ENCODE measurements at places on chromosomes 2 and 18. TPM values are rescaled to one million over a fixed set of nuclear protein-coding genes. Genes with fewer than 3 reads are reported as not detected.
A peak's percentile ranks its signal among the peaks of the same experiment; 100 is the strongest.

GRCh38 chr18:34483198-34483597, 226.9 kb upstream of the DTNA start:
- DNase-seq, result no peak

DNA sequence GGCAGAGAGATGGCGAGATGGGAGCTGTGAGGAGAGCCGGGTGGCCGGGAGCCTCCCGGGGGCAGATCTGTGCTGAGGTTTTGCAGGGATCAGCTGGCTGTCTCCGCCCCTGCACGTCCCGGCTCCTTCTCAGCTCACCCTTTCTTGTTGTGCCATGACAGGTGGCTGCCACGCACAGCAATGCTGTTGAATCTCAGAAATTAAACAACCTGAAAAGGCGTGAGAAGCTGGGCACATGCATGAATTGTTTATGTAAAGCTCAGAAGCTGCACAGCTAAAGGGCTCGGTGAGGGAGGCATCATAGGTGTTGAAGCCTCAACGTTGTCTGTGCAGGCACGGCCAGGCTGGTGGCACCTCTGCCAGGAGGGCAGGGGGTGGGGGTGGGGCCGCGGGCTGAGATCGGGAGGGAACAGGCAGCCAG, 858 bp upstream of the RTP5 start:
- DNase-seq, result no peak

GRCh38 chr2:98819231-98819766, 88.4 kb upstream of the MGAT4A start:
- no peak for DNase-seq

DNA sequence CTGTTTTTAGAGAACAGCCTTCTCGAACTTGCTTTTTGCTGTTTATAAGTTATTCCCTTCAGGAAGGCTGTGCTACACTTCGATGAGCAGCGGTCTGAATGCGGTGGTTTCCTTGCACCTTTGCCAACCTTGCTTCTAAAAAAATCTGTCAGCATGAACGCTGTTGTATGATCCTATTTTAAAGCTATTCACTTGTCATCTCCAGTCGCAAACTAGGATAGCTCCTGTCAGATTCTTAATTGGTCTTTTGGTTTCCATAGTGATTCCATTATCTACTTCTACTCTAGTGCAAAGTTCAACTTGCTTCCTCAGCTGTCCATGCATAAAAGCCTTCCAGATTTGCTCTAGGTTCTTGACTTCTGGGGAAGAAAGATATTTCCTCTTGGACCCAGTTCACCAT, 76.3 kb upstream of the GALNT3 start:
- no peak for DNase-seq

GRCh38 chr2:231922311-231923009, 3.7 kb downstream of the NPPC start:
- no peak for DNase-seq

- no peak for DNase-seq
Measured at GRCh38 chr2:174282441-174282840, 34.1 kb upstream of the OLA1 start.

- DNase-seq, result no peak
Measured at GRCh38 chr2:241901018-241901380, 31.5 kb downstream of the RTP5 start.

DNA sequence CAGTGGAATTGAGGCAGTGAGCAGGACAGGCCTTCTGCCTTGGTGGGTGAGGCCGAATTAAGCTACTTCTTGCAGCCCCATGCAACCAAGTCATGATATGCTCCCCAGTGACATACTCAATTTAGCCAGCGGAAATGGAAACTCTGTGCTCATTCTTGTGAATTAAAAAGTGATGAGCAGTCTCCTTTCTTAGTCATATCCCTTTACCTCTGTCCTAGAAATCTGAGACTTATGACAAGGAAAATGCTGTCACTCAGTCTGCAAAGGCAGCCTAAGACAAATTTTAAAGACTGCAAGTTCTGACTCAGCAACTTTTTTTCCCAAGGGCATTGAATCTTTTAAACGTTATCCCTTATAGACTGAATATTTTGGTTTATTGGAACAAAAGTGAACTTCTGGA, 218.2 kb downstream of the SH3BP4 start:
- DNase-seq, result peak; percentile 94

DNA sequence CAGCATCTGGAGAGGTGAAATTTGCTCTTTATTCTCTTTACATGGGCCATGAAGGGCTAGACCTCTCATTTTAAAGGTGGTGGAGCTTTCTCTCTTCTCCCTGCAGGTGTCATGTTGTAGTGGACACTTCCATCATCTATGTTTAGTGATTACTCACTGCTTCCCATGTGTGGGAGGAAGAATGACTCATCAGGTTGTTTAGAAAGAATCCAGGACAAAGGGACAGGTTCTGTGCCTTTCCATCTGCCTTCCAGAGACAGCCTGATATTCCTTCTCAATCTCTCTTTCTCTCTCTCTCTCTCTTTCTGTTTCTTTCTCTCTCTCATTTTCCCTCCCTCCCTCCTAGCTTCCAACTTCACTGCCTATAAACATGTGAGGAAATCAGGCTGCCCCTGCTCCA, 38.7 kb downstream of the SCG2 start:
- peak; percentile 93 for DNase-seq

DNA sequence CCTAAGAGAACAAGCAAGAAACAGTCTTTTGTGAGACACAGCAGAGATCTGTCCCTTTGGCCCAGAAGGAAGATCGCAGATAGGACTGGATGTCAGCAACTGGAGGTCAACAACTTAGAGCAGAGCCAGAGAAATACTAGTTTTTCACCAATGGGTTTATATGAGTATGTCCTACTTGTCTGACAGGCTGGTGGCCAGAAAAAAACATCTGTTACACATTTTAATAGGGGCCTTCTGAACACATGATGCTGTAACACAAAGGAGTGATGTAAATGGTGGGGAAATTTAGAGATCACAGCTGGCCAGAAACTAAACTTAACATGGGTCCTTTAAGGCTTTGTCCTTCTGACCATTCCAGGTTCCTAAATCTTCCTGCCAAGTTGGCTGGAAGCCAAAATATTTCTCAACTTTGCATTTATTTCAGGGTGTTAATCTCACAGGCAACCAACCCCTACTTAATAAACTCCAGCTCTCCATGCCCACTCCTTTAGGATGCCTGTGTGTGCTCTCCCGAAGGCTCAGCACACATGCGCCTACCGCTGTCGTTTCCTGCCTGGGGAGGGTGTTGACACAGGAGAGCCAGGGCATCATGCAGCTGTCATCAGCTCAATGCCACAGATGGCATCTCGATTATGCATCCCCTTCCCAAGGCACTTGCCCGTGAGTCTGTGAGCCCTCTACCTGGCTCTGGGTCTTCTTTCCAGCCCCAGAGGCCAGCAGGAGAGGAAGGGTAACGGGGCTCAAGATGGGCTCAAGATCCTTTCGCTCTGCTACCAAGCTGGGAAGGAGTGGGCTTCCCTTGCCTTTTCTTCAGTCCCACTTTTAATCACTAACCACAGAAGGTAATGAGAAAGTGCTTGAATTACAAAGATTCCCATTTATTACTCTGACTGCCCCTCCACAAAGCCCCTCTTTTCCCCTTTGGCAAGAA, 252.5 kb downstream of the ETAA1 start:
- peak; percentile 29 for DNase-seq

Gene STK36
- 8.2 TPM for total RNA-seq

Gene HOXD10
- total RNA-seq, result 9.3 TPM
